ENCODE measurements at places on chromosomes 6 and 20. TPM values are rescaled to one million over a fixed set of nuclear protein-coding genes. Genes with fewer than 3 reads are reported as not detected.

Gene LPA
- not detected for total RNA-seq

Gene AIF1
- not detected for total RNA-seq

Gene ADGB
- not detected for total RNA-seq

Gene PDE10A
- 0.07 TPM for total RNA-seq

Gene MDFI
- 1.4 TPM for total RNA-seq

DNA sequence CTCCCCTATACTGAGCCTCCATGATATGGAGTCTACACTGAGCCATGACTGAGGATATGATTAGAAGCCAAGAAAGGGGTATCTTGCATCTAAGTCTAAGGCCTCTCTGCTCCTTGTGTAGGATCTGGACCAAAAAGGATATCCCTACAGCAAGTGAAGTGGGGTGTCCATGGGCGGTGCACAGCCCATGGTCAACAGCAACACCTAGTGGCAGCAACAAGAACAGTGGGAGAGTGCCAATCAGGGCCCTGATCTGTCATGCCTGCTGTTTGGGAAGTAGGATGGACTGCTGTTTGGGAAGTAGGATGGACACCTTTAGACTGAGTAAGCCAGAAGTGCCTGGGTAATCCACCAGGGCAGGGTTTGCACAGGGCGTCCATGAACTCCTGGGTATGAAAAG lies 22.4 kb downstream of the PTGIS start:
- no peak for DNase-seq

- DNase-seq: no peak
Measured at GRCh38 chr6:25934156-25934555, 3.7 kb upstream of the SLC17A2 start.

DNA sequence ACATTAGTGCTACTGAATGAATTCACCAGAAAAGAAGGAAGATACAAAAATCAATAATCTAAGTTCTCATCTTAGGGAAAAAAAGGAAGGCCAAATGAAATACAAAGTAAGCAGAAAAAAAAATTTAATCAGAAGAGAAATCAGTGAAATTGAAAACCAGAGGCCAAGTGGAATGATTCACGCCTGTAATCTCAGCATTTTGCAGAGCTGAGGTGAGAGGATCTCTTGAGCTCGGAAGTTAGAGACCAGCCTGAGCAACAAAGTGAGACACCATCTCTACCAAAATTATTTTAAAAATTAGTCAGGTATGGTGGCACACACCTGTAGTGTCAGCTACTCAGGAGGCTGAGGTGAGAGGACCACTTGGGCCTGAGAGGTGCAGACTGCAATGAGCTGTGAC lies 21.2 kb upstream of the ASF1A start:
- no peak for DNase-seq

- DNase-seq: no peak
Measured at GRCh38 chr20:63915471-63915870, 20.5 kb downstream of the DNAJC5 start.

GRCh38 chr6:13098793-13099570 lies 229.4 kb downstream of the TBC1D7 start:
- peak; percentile 11 for DNase-seq

- DNase-seq: no peak
Measured at GRCh38 chr6:110660066-110660655, 155.1 kb downstream of the CDK19 start.

DNA sequence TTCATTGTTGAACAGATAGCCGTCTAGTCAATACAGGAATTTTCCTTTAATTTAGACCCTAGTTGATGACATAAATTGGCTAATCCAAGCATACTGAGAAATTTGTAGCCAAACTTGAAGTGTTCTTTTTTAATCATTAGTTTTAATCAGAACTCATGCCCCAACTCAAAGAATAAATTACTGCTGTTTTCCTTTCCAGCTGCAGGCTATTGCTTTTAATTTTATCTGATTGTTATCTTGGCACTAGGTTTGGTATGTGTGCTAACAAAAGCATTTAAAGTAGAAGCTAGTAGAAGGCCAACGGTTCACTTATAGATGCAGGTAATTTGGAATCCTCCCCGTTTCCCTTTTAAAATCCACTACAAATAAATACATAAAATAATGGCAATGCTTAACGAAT lies 188.5 kb downstream of the CD109 start:
- no peak for DNase-seq

GRCh38 chr6:129251669-129252376 lies 368.9 kb downstream of the LAMA2 start:
- DNase-seq: peak; percentile 75
